ENCODE measurements at places on chromosomes 1 and 21. TPM values are rescaled to one million over a fixed set of nuclear protein-coding genes. Genes with fewer than 3 reads are reported as not detected.

Gene PLA2G2F
- total RNA-seq = not detected

Gene TNFRSF8
- not detected for total RNA-seq

Gene RPTN
- not detected for total RNA-seq

Gene C1QC
- total RNA-seq = 6.6 TPM

Gene FMO4
- 1.9 TPM for total RNA-seq

Gene SPATA45
- total RNA-seq = not detected

Gene ATP6V1G3
- not detected for total RNA-seq

Gene FAM72D
- total RNA-seq = 1.3 TPM

Gene VHLL
- 1.3 TPM for total RNA-seq

Gene BSND
- not detected for total RNA-seq

Gene ANGPTL7
- not detected for total RNA-seq

Gene KCNK2
- 66.0 TPM for total RNA-seq

Gene TPR
- total RNA-seq = 99.2 TPM

Gene DCAF8
- 153 TPM for total RNA-seq

Gene ARHGAP29
- 15.7 TPM for total RNA-seq

Gene LCE1B
- total RNA-seq = not detected

Gene CDK11B
- 8.5 TPM for total RNA-seq

Gene ZNF683
- total RNA-seq = not detected

Gene HHAT
- total RNA-seq = 3.4 TPM

Gene MLLT11
- total RNA-seq = 72.9 TPM

Gene ITPKB
- total RNA-seq = 4.4 TPM

Gene AXDND1
- not detected for total RNA-seq

Gene NBPF10
- 1.9 TPM for total RNA-seq

Gene MYCL
- 9.1 TPM for total RNA-seq

Gene IGFN1
- not detected for total RNA-seq

Gene MYOG
- not detected for total RNA-seq

Gene F13B
- not detected for total RNA-seq

Gene YBX1
- 1,112 TPM for total RNA-seq

Gene CD101
- 4.4 TPM for total RNA-seq

Gene FCRL1
- not detected for total RNA-seq

Gene NUP210L
- 0.31 TPM for total RNA-seq

Gene TCHH
- under 0.01 TPM for total RNA-seq

Gene CSF3R
- total RNA-seq = 5.0 TPM

Gene SELP
- total RNA-seq = not detected

Gene ERRFI1
- total RNA-seq = 20.3 TPM

Gene IGSF21
- 66.0 TPM for total RNA-seq

Gene S100A2
- not detected for total RNA-seq

Gene C4BPA
- not detected for total RNA-seq

Gene LCE3E
- not detected for total RNA-seq

Gene EFNA1
- 5.6 TPM for total RNA-seq

Gene NBPF6
- not detected for total RNA-seq

Gene RHCE
- not detected for total RNA-seq

Gene FCGR2B
- not detected for total RNA-seq

Gene DNASE2B
- not detected for total RNA-seq

Gene GBP1
- 0.63 TPM for total RNA-seq

Gene CRNN
- total RNA-seq = not detected

Gene SPATA21
- 0.31 TPM for total RNA-seq

Gene NIT1
- 26.3 TPM for total RNA-seq

Gene FLVCR1
- 55.1 TPM for total RNA-seq

Gene TDRD10
- not detected for total RNA-seq

Gene ADAMTS4
- 0.31 TPM for total RNA-seq

Gene TMPRSS15
- total RNA-seq = not detected

Gene CRP
- total RNA-seq = not detected

Gene SLC44A3
- 2.2 TPM for total RNA-seq

Gene MAP10
- total RNA-seq = 8.5 TPM

Gene GUCA2B
- not detected for total RNA-seq

Gene DNAJC6
- 130 TPM for total RNA-seq

All from parietal lobe (tissue), 2 donors.